ENCODE measurements at places on chromosomes 3 and 15. TPM values are rescaled to one million over a fixed set of nuclear protein-coding genes. Genes with fewer than 3 reads are reported as not detected.
A peak's percentile ranks its signal among the peaks of the same experiment; 100 is the strongest.

- no peaks in the 10 kb centered on the region for H3K27me3 ChIP-seq
- DNase-seq, result peak; percentile 25
- peak overlapping the region; percentile 67 for H3K27ac ChIP-seq
- H3K36me3 ChIP-seq, result no peaks in the 10 kb centered on the region
- H3K4me3 ChIP-seq, result no peak overlapping the region
Measured at GRCh38 chr15:57784081-57784511, 77.6 kb downstream of the POLR2M start.

DNA sequence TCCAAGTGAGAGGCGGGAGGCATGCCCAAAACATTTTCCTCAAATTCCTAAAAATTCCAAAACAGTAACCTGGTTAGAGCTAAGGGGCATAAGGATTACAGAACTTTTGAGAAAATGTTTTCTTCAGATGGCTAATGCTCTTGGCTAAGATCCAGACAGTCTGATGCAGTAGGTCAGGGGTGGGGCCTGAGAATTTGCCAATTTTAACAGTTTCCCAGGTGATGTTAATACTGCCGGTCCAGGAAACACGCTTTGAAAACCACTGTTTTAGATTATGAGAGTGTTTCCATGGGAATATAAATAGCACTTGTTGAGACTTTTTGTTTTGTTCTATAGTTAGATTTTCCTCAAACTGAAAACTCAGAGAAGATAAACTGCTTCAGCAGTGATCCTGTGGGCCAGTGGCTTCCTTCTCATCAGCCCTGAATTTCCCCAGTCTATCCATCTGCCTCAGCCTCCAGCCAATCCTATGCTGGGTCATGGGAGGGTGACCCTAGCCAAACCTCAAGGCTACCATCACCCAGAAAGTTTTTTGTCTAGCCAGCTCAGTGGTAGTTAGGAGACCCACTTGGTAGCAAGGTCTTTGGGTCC, 71.6 kb upstream of the ACP3 start:
- H3K27me3 ChIP-seq, result no peaks in the 10 kb centered on the region
- no peaks in the 10 kb centered on the region for H3K4me1 ChIP-seq
- no peaks in the 10 kb centered on the region for H3K36me3 ChIP-seq

- peak overlapping the region; percentile 28 for H3K27ac ChIP-seq
- no peak for DNase-seq
- peaks cover 49% of the 10 kb centered on the region for H3K4me1 ChIP-seq
- no peaks in the 10 kb centered on the region for H3K27me3 ChIP-seq
- no peak overlapping the region for H3K4me3 ChIP-seq
- H3K36me3 ChIP-seq, result no peaks in the 10 kb centered on the region
Measured at GRCh38 chr15:85500060-85500708, 119.8 kb downstream of the AKAP13 start.

DNA sequence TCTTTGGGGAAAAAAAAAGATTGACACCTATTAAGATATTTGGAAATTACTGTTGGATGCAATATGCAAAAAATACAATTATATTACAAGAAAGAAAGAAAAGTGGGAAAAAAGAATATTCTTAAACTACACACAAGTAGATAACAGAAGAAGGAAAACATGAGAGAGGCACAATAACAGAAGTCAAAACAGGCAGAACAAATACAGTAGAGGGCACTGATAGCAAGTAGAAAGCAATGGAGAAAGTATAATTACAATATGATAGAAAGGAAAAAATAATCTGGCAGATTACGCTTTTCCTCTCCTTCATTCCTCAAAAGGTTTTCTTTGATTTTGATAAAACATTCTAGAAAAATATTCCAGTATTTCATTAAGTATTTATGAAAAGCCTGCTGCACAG, 72.1 kb downstream of the ADAM10 start:
- H3K4me1 ChIP-seq, result no peaks in the 10 kb centered on the region
- no peaks in the 10 kb centered on the region for H3K27me3 ChIP-seq
- no peaks in the 10 kb centered on the region for H3K36me3 ChIP-seq
- no peak for DNase-seq

Gene CLASP2
- polyA plus RNA-seq, result 9.7 TPM

DNA sequence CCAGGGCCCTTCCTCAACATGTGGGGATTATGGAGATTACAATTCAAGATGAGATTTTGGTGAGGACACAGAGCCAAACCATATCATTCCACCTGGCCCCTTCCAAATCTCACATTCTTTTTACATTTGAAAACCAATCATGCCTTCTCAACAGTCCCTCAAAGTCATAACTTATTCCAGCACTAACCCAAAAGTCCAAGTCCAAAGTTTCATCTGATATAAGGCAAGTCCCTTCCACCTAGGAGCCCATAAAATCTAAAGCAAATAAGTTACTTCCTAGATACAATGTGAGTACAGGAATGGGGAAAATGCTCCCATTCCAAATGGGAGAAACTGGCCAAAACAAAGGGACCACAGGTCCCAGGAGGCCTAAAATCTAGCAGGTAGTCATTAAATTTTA, 309.5 kb upstream of the SLITRK3 start:
- H3K27ac ChIP-seq, result no peak overlapping the region
- no peak for DNase-seq
- H3K27me3 ChIP-seq, result no peaks in the 10 kb centered on the region
- H3K36me3 ChIP-seq, result no peaks in the 10 kb centered on the region
- no peak overlapping the region for H3K4me3 ChIP-seq

DNA sequence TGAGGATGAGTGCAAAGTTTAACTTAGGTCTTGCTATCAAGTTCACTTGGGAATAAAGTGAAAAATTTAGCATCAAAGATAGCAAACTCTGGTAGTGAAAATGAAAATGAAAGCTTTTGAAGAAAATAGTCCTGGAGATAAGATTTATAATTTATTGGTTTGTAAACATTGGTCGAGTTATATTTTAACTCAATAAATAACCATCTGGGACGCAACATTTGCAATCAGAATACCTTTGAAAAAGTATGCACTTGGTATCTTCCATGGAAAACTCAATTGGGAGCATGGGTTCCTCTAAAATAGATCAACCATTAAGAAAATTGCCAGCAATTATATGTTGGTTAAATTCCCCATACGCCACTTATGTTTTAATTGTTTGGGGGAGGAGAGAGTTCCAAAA, 209.5 kb downstream of the NAALADL2 start:
- no peaks in the 10 kb centered on the region for H3K27me3 ChIP-seq
- no peak for DNase-seq
- no peak overlapping the region for H3K27ac ChIP-seq
- H3K4me3 ChIP-seq, result no peak overlapping the region
- H3K36me3 ChIP-seq, result no peaks in the 10 kb centered on the region

DNA sequence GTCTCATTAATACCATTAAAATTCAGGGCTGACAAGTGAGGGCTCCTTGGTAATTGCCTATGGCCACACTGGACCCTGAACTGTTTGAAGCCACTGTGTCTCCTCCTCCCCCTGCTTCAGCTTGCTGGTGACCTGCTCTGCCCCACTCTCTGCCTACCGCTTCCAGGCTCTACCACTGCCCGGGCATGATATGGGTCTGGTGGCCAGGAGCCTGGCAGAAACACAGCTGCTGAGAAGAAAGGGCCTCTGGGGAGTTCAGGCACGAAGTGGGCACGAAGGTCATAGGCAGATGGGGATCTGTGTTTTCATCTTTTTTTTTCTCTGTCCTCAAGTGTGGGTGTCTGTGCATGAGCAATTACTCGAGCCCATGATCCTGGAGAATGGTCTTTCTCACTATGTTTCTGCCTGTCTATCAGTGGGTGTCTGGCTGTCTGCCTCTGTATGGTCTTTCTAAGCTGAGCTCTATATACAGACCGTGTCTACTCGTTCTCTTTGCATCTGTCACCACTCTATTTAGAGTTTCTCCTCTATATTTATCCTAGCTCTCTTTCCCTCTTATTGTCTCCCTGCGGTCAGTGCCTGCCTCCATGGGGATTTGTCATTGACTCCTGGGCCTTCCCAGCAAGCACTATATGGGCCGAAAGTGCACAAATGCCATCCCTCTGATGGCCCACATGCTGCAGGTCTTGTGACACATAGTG, 42.1 kb upstream of the EPHB1 start:
- peak; percentile 23 for DNase-seq
- H3K36me3 ChIP-seq, result no peaks in the 10 kb centered on the region
- no peak overlapping the region for H3K27ac ChIP-seq
- H3K4me1 ChIP-seq, result no peaks in the 10 kb centered on the region
- no peak overlapping the region for H3K4me3 ChIP-seq
- H3K27me3 ChIP-seq, result no peaks in the 10 kb centered on the region

Gene SPATA12
- polyA plus RNA-seq, result not detected

- H3K4me1 ChIP-seq, result peaks cover 20% of the 10 kb centered on the region
- no peak overlapping the region for H3K27ac ChIP-seq
- no peaks in the 10 kb centered on the region for H3K27me3 ChIP-seq
- DNase-seq, result no peak
- no peak overlapping the region for H3K4me3 ChIP-seq
- H3K36me3 ChIP-seq, result no peaks in the 10 kb centered on the region
Measured at GRCh38 chr3:64696896-64697295, 9.1 kb upstream of the ADAMTS9 start.

Gene NRG4
- polyA plus RNA-seq, result not detected

DNA sequence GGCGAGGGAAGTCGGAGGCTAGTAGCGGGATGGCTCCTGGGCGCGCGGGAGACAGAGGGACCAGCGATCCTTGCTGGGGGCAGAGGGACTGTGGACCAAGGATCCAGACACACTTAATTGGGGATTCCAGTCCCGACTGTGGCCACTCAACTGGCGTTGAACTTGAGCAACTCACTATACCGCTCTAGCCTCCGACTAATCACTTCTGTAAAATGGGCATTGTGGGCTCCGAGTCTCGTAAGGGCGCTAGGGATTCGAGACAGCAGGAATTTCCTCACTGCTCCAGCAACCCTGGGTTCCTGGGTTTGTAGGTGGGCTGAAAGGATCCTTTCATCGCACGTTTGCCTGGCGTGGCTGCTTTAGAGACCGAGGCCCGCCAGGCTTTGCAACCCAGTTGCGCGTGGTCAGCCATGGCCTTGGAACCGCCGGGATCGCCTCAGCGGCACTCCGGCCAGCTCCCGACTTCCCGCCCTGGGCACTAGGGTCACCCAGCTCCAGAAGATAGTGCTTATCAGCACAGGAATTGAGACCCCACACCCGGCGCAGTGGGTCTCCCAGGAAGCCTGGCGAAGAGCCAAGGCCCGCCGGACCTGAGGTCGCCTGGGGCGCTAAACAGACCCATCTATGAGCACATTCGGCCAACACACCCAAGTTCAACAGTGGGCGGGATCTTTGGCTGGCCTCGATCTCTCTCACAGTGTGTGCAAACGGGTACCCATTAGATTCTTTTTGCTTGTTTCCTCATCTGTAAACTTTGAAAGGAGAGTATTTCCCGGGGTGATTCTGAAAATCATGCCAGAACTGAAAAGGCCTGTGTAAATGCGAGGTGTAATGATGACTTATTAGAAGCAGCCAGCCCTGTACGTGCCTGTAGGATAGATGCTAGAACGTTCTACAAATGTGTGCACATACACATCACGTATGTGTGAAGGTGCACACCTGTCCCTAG, 9.9 kb downstream of the FOXL2 start:
- no peak overlapping the region for H3K27ac ChIP-seq
- no peak for DNase-seq
- H3K36me3 ChIP-seq, result no peaks in the 10 kb centered on the region
- peaks cover 47% of the 10 kb centered on the region for H3K27me3 ChIP-seq

DNA sequence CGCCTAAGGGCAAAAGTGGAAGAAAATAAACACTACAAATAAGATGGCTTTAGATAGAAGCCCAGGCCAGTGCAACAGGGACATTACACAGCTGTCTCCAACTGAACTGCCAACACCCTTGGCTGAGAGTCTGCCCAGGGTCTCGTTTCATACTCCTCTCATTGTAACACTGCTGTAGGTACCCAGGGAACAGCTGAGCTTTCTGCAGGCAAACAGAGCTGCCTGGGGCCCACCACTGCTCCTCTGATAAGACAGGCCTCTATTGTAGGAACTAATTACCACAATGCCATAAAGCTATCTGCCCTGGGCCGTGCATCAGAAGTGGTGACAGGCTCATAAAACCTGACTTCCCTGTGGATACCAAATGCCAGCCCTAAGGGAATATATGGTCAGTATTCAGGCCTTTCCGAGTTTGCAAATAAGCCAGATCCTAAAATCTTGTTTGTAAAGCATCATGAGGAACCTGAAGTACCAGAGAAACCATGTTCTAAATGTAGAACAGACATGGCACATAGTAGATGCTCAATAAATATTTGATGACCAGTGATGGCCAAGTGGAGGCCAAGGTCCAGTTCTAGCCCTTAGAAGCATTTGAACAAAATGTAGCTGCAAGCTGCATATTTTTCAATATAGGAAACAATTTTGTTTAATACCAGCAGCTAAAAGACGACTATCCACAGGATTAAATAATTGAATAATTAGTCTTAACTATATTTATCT, 84.3 kb upstream of the NEO1 start:
- no peaks in the 10 kb centered on the region for H3K36me3 ChIP-seq
- no peak overlapping the region for H3K27ac ChIP-seq
- H3K4me3 ChIP-seq, result no peak overlapping the region
- no peaks in the 10 kb centered on the region for H3K4me1 ChIP-seq
- peaks cover 49% of the 10 kb centered on the region for H3K27me3 ChIP-seq
- no peak for DNase-seq

Gene ADCY5
- 37.2 TPM for polyA plus RNA-seq

DNA sequence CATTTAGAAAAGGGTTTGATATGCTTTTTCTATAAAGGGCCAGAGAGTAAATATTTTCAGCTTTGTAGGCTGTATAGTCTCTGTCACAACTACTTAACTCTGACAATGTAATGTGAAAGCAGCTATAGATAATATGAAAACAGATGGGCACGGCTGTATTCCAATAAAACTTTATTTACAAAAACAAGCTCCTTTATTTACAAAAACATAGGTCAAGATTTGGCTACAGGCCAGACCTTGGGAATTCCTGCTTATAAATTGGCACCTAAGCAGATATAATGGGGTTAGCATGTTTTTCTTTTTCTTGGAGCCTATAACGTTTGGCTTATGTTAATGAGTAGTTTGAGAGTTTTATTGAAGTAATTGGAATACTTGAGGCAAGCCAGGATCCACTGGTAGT, 119.4 kb upstream of the CGNL1 start:
- H3K4me3 ChIP-seq, result no peak overlapping the region
- H3K4me1 ChIP-seq, result peaks cover 7% of the 10 kb centered on the region
- peaks cover 2% of the 10 kb centered on the region for H3K36me3 ChIP-seq
- no peak overlapping the region for H3K27ac ChIP-seq

GRCh38 chr3:154818676-154819255, 261.4 kb upstream of the MME start:
- H3K36me3 ChIP-seq, result no peaks in the 10 kb centered on the region
- H3K4me3 ChIP-seq, result no peak overlapping the region
- DNase-seq, result no peak
- H3K27me3 ChIP-seq, result no peaks in the 10 kb centered on the region
- H3K27ac ChIP-seq, result no peak overlapping the region

DNA sequence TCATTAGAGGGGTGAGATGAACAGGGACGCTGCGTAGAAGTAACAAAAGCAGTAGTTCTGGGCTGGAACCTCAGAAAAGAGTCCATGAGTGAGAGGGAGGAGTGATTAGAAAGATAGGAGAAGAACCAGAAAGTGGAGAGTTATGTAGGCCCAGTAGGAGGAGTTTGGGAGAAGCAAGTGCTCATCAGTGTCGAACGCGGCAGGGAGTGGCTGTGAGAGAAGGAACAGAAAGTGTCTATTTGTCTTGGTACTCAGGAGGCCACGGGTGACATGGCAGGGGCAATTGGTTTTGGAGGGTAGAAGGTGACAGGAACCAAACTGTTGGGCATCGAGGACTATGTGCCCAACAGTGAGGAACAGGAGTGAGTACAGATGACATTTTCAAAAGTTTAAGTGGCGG, 1.3 kb upstream of the INSYN1 start:
- no peak overlapping the region for H3K4me3 ChIP-seq
- H3K36me3 ChIP-seq, result no peaks in the 10 kb centered on the region
- DNase-seq, result no peak
